ENCODE measurements at places on chromosomes 16 and 17.

GRCh38 chr16:29650771-29651170 lies 12.3 kb upstream of the SPN start:
- H3K27me3 ChIP-seq = no peaks in the 10 kb centered on the region
- H3K4me3 ChIP-seq = no peak overlapping the region
- H3K4me1 ChIP-seq = no peaks in the 10 kb centered on the region
- H3K27ac ChIP-seq = no peak overlapping the region

GRCh38 chr16:25155553-25156460 lies 44.3 kb downstream of the LCMT1 start:
- no peak overlapping the region for H3K27ac ChIP-seq
- no peaks in the 10 kb centered on the region for H3K27me3 ChIP-seq
- H3K36me3 ChIP-seq = no peaks in the 10 kb centered on the region
- peaks cover 10% of the 10 kb centered on the region for H3K4me1 ChIP-seq

DNA sequence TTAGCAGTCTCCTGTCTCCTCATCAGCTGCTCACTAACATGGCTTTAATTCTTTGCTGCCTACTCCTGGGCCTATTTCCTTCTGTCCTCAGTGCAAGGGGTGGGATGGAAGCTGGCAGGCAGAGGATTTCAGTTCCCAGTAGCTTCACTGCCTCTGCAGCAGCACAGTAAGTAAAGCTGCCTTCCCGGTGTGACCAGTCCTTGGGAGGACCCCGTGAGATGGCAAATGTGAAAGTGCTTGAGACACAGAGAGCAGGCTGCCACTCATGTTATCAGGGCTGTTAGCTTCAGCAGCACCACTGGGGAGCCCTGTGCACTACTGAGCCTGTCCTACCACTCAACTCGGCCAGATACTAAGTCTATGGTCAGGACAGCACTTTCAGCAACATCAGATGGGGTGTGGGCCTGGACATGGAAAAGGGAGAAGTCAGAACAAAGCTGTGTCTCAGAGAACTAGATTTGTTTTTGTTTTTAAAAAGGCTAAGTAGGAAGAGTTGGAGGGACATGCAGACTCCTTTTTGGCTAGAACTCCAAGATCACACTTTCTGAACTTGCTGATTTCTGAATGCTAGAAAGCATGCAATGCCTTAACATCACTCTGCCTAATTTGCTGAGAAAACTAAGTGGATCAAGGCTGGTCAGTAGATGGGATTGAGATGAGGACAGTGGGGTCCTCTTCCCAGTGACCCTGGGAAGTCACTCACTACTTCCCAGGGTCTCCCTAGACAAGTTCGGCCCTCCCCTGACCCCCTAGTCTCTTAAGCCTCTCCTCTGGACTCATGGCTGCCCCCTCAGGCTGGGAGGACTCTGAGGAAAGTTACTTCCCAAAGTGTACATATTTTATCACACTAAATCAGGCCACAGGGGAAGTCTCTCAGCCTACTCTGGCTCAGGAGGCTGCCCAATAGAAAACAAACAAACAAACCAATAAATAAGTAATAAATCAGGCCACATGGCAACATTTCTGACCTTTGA lies 1.1 kb downstream of the ACSF2 start:
- no peaks in the 10 kb centered on the region for H3K27me3 ChIP-seq
- peak overlapping the region; percentile 60 for H3K27ac ChIP-seq
- H3K36me3 ChIP-seq = no peaks in the 10 kb centered on the region
- no peak overlapping the region for H3K4me3 ChIP-seq

- H3K4me3 ChIP-seq = peak overlapping the region; percentile 17
- peak overlapping the region; percentile 96 for H3K27ac ChIP-seq
- no peaks in the 10 kb centered on the region for H3K27me3 ChIP-seq
- no peaks in the 10 kb centered on the region for H3K36me3 ChIP-seq
Observed at GRCh38 chr16:73057291-73058210, 9.6 kb upstream of the ZFHX3 start.

- no peaks in the 10 kb centered on the region for H3K36me3 ChIP-seq
- DNase-seq = no peak
- H3K4me3 ChIP-seq = no peak overlapping the region
- no peaks in the 10 kb centered on the region for H3K4me1 ChIP-seq
Observed at GRCh38 chr16:89119166-89119621, 25.5 kb downstream of the ACSF3 start.

GRCh38 chr16:3295783-3296182 lies 9.4 kb downstream of the TIGD7 start:
- no peak overlapping the region for H3K27ac ChIP-seq
- peaks cover 2% of the 10 kb centered on the region for H3K36me3 ChIP-seq
- no peak for DNase-seq

- no peak overlapping the region for H3K4me3 ChIP-seq
- peaks cover 16% of the 10 kb centered on the region for H3K4me1 ChIP-seq
- no peak for DNase-seq
- no peaks in the 10 kb centered on the region for H3K27me3 ChIP-seq
- H3K27ac ChIP-seq = no peak overlapping the region
Observed at GRCh38 chr16:69436896-69437295, 12.5 kb downstream of the CYB5B start.

- DNase-seq = no peak
- no peaks in the 10 kb centered on the region for H3K4me1 ChIP-seq
- H3K27ac ChIP-seq = no peak overlapping the region
- no peaks in the 10 kb centered on the region for H3K36me3 ChIP-seq
Observed at GRCh38 chr17:71378036-71378435, 742.8 kb upstream of the SOX9 start.

GRCh38 chr17:32342603-32343325 lies 791 bp upstream of the C17orf75 start:
- no peak for DNase-seq
- H3K27me3 ChIP-seq = no peaks in the 10 kb centered on the region
- peaks cover 16% of the 10 kb centered on the region for H3K4me1 ChIP-seq
- peak overlapping the region; percentile 71 for H3K27ac ChIP-seq
- H3K36me3 ChIP-seq = no peaks in the 10 kb centered on the region

- no peaks in the 10 kb centered on the region for H3K27me3 ChIP-seq
- no peak overlapping the region for H3K4me3 ChIP-seq
- no peak for DNase-seq
- no peaks in the 10 kb centered on the region for H3K4me1 ChIP-seq
Observed at GRCh38 chr17:48463526-48463925, 33.5 kb upstream of the SKAP1 start.

GRCh38 chr17:44006272-44006597 lies 1.8 kb downstream of the NAGS start:
- no peaks in the 10 kb centered on the region for H3K36me3 ChIP-seq
- H3K4me3 ChIP-seq = peak overlapping the region; percentile 37
- no peak for DNase-seq
- H3K27ac ChIP-seq = no peak overlapping the region

GRCh38 chr17:28345419-28346198 lies 10.0 kb downstream of the TNFAIP1 start:
- no peaks in the 10 kb centered on the region for H3K27me3 ChIP-seq
- H3K27ac ChIP-seq = peak overlapping the region; percentile 77
- no peaks in the 10 kb centered on the region for H3K36me3 ChIP-seq
- H3K4me1 ChIP-seq = peaks cover 50% of the 10 kb centered on the region
- no peak overlapping the region for H3K4me3 ChIP-seq

GRCh38 chr16:71676236-71676635 lies 48.3 kb downstream of the PHLPP2 start:
- no peaks in the 10 kb centered on the region for H3K36me3 ChIP-seq
- no peak overlapping the region for H3K27ac ChIP-seq
- H3K27me3 ChIP-seq = no peaks in the 10 kb centered on the region
- H3K4me3 ChIP-seq = no peak overlapping the region
- no peak for DNase-seq

DNA sequence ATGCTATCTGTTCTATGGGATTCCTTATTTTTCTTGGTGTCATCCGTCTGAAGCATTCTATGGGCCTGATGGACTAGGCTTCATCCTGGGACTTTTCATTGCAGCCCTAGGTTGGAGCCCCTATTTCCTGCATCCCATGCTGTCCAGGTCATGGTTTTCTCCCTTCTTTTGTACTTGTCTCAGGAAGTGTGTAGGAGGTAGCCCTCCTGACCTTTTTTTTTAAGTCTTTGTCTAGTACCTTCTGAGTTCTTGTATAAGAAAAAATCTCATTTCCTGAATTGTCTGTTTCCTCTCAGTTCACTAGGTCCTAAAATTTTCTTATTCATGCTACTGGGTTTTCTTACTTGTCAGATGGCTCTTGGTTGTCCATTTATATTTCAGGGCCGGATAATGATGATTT lies 6.0 kb downstream of the NDEL1 start:
- peaks cover 8% of the 10 kb centered on the region for H3K36me3 ChIP-seq
- DNase-seq = no peak
- H3K4me3 ChIP-seq = no peak overlapping the region
- H3K27ac ChIP-seq = no peak overlapping the region
- peaks cover 4% of the 10 kb centered on the region for H3K4me1 ChIP-seq

DNA sequence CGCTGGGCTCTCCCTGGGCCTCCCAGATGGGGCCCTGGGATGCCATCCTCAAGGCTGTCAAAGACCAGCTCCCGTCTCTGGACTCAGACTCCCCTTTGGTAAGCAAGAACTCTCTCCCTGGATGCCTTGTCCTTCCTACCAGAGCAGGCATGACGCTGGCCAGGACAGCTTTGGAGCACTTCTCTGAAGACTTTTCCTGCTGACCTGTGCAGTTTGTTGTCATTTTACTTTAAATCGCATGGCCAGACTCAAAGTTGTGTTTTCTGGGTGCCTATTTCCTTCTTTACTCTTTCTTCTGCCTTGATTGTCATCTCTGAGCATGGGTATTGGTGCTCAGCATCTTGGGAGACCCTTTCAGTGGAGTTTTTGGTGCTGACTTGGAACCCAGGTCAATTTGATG lies 2.2 kb downstream of the DNAAF8 start:
- peaks cover 11% of the 10 kb centered on the region for H3K4me1 ChIP-seq
- H3K27me3 ChIP-seq = no peaks in the 10 kb centered on the region
- H3K27ac ChIP-seq = no peak overlapping the region
- no peak for DNase-seq
- no peaks in the 10 kb centered on the region for H3K36me3 ChIP-seq
- H3K4me3 ChIP-seq = no peak overlapping the region

- no peak for DNase-seq
- no peak overlapping the region for H3K4me3 ChIP-seq
Observed at GRCh38 chr17:47882247-47882646, 13.8 kb upstream of the SP2 start.

DNA sequence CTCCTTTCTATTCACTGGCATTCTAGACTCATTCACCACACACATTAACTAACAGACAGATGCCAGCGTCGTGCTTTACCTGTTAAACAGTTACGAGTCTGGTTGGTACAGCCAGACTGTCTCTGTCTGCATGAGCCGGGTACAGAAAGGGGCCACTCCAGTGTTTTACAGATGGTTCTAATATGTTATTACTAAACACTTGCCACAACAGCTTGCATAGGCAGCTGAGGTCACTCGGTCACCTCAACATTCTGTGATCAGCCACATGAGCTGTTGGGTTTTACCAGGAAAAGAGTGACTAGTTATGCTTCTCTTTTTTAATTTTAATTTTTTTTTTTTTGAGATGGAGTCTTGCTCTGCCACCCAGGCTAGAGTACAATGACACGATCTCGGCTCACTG lies 25.2 kb downstream of the CD300A start:
- H3K4me3 ChIP-seq = no peak overlapping the region
- no peak for DNase-seq
- H3K36me3 ChIP-seq = no peaks in the 10 kb centered on the region
- H3K27ac ChIP-seq = no peak overlapping the region
- H3K27me3 ChIP-seq = no peaks in the 10 kb centered on the region

GRCh38 chr16:87324411-87325275 lies 7.5 kb upstream of the C16orf95 start:
- DNase-seq = peak; percentile 20
- H3K27ac ChIP-seq = no peak overlapping the region
- no peak overlapping the region for H3K4me3 ChIP-seq
- peaks cover 8% of the 10 kb centered on the region for H3K4me1 ChIP-seq

DNA sequence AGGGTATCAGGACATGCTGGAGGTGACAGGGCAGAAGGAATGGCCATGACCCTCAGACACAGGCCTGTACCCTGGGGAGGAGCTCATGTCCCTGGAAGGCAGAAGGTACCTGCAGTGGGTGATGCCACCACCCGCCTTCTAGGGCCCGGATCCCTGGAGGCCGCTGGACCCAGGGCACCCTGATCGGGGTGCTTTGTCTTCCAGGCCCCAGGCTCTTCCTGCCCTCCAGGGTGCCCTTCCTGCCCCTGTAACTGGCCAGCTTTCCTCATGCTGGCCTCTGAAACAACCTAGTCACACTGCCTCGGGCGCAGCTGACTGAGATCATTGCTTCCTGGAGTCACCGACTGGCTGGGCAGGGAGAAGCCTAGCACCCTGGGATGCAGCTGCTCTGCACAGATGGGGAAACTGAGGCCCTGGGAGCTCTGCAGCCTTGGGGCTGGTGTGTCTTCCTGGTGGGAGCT lies 5.8 kb downstream of the ADCY7 start:
- no peak overlapping the region for H3K4me3 ChIP-seq
- no peak overlapping the region for H3K27ac ChIP-seq
- H3K27me3 ChIP-seq = no peaks in the 10 kb centered on the region
- DNase-seq = no peak
- H3K4me1 ChIP-seq = no peaks in the 10 kb centered on the region

DNA sequence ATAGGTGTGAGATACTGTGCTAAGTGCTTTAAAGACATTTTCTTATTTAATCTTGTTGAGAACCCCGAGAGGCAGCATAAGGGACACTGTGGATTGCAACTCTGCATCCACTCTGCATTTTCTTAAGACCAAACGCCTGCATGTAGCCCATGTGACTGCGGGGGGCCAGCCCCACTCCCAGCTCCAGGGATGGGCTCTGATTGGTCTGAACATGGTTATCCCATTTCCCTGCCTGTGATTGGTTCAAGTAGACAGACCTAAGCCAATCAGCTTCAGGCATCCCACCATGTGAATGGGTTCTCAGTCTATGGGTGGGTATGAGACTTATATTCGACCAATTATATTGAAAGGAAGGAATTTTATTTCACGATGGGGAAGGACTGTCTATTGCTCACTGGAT lies 33.2 kb upstream of the USP7 start:
- H3K4me1 ChIP-seq = no peaks in the 10 kb centered on the region
- H3K27me3 ChIP-seq = no peaks in the 10 kb centered on the region
- no peak for DNase-seq
- no peak overlapping the region for H3K27ac ChIP-seq
- H3K4me3 ChIP-seq = no peak overlapping the region

DNA sequence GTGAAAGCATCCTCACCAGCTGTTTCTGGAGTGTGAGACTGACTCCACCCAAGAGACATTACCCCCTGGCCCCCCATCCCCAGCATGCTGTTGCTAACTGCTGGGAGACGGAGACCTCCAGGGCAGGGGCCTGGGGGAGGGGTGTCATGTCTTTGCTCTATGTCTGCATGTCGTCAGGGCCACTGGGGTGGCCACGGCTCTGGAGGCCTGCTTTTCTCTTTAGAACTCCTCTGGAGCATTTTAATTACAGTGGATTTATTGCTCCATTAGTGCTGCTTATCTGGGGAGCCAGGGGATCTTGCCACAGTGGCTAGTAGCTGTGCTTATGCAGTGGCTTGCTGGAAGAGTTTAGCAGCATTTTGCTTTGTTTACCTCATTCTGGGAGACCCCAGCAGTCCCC lies 32.3 kb downstream of the CLEC16A start:
- H3K27me3 ChIP-seq = no peaks in the 10 kb centered on the region
- no peak overlapping the region for H3K4me3 ChIP-seq
- peaks cover 4% of the 10 kb centered on the region for H3K4me1 ChIP-seq

- no peaks in the 10 kb centered on the region for H3K36me3 ChIP-seq
- no peak overlapping the region for H3K4me3 ChIP-seq
- H3K27me3 ChIP-seq = no peaks in the 10 kb centered on the region
- no peak overlapping the region for H3K27ac ChIP-seq
- no peak for DNase-seq
- H3K4me1 ChIP-seq = peaks cover 10% of the 10 kb centered on the region
Observed at GRCh38 chr17:58275417-58275816, 5.3 kb downstream of the MPO start.

- H3K4me3 ChIP-seq = no peak overlapping the region
- H3K36me3 ChIP-seq = no peaks in the 10 kb centered on the region
- H3K4me1 ChIP-seq = no peaks in the 10 kb centered on the region
- DNase-seq = no peak
Observed at GRCh38 chr17:152860-153420, 15.6 kb downstream of the SCGB1C2 start.
